ENCODE measurements at places on chromosomes 1 and 21.

DNA sequence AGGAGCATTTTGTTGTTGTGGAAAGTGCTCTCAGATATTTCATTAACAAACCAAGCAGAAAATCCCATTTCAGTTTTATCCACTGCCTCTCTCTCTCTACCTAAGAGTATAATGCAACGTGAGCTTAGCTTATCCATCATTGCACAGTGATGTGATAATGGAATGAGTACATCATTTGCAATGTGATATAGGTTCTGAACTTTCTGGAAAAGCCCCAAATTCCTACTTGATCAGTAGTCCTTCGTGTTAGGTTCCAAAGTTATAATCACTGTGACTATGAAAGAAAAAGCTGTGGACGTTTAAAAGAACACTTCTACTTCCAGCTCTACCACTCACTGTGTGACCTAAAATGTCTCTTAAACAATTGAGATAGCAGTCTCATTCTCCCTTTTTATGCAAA lies 76.4 kb upstream of the PRMT6 start:
- no peak for DNase-seq

DNA sequence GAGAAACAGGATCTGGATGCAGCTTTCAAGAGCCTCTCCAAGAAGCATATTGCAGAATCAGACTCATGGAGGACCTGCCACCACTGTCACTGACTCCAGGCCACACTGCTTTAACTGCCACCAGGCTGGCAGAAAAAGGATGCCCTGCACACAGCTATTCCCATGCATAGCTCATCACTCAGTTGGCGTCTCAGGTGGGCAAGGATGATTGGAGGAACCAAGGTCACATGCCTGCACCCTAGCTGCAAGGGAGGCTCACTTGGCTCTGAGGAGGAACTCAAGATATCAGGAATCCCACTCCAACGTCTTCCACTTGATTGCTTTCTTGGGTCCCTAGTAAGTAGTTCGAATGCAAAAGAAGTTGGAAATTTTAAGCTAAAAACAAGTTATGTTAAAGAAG lies 19.6 kb upstream of the SPOCD1 start:
- DNase-seq, result no peak

- no peak for DNase-seq
Measured at GRCh38 chr21:43619856-43620255, 39.4 kb downstream of the HSF2BP start.

DNA sequence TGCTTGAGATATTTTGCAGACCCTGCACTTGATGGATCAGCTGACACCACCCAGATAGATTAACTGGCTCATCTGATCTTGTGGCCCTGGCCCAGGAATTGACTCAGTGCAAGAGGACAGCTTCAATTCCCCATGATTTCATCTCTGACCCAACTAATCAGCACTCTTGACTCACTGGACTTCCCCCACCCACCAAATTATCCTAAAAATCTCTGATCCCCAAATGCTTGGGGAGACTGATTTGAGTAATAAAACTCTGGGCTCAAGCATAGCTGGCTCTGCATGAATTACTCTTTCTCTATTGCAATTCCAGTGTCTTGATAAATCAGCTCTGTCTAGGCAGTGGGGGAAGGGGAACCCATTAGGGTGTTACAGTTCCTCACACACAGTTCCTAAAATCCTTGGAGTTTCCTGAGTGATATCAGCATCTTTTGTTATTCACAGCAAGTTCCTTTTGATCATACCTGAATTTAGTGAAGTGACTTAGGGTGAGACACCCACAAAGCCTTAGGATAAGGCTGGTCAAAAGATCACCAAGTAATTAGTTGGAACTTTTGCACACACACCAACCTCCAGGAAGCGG lies 104.2 kb downstream of the COP1 start:
- DNase-seq, result peak; percentile 11

- DNase-seq, result no peak
Measured at GRCh38 chr1:2543543-2544092, 12.6 kb upstream of the TNFRSF14 start.

GRCh38 chr1:154191990-154192461 lies at the start of gene TPM3:
TPM3 (minus strand) TSS chr1:154192100; CDS start chr1:154192018, 82 bp downstream.
- no peak for DNase-seq

DNA sequence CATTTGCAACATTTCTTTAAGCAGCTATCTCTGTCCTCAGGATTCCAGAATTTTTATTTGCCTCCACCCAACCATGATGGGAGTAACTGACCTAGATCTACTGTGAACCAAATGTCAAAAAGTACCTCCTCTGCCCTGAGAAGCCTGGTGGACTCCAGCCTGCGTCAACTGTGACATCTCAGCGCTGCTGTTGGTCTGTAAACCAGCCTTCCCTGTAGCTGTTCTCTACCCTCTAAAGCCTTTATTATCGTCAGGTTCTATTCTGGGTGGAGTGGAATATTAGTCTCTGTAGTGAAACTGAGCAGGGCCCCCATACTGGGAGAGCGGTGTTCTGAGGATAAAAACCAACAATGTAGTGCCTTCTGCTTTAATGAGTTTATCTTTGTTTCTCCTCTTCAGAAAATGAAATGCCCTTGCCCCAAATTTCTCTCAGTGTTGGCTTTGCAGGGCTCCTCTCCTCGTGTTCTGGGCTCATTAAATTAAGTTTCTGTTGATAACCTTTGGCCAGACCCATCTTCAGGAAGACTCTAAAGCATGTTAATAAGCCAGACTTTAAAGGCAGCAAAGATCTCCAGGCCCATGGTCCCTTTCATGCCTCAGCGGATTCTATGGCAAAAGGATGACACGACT lies 223.1 kb upstream of the PLXNA2 start:
- DNase-seq, result no peak

- DNase-seq, result peak; percentile 55
Measured at GRCh38 chr1:16038620-16038912, 5.0 kb upstream of the CLCNKB start.

GRCh38 chr21:25625036-25625435 lies 14.0 kb upstream of the JAM2 start:
- no peak for DNase-seq

DNA sequence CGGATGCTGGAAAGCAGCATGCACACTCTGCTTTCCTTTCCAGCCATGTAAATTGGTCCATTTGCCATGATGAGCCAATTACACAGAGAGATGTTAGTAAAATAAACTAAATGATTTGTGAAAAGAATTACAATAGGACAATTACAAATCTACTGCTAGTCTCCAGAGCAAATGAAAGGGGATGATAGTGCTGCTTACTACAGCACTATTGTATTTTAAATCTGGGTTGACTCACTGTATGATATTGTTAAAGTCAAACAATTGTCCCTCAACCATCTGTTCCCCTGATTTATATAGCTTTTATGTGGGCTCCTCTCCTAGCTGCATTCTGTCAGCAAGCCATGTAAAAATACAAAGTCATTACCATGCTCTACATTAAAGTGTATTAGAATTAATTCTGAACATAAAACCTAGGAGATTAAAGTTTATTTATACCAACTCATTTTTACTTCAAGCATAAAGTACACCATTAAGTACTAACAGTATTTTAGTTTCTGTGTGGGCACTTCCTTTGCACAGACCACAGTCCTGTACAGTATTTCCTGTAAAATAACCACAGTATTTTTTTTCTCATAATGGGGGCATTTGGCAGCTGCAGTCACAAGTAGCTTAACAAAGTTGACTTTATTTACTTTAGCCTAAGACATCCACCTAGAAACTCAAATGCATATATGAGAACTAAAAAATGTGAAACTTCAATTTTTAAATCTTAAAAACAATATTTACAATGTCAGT lies 135.8 kb downstream of the VAV3 start:
- DNase-seq, result no peak

DNA sequence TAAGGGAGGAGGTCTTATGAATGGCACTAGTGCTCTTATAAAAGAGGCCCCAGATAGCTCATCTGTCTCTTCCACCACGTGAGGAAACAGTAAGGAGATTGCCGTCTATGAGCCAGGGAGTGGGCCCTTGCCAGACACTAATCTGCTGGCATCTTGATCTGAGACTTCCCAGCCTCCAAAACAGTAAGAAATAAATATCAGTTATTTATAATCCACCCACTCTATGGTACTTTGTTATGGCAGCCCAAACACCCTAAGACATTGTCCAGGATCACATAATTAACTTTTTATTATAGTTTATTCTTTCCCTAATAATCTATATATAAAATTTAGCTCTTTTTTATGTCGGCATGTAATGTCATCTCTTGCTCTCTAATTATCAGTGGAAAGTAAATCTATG lies 144.0 kb upstream of the IRF2BP2 start:
- DNase-seq, result no peak

DNA sequence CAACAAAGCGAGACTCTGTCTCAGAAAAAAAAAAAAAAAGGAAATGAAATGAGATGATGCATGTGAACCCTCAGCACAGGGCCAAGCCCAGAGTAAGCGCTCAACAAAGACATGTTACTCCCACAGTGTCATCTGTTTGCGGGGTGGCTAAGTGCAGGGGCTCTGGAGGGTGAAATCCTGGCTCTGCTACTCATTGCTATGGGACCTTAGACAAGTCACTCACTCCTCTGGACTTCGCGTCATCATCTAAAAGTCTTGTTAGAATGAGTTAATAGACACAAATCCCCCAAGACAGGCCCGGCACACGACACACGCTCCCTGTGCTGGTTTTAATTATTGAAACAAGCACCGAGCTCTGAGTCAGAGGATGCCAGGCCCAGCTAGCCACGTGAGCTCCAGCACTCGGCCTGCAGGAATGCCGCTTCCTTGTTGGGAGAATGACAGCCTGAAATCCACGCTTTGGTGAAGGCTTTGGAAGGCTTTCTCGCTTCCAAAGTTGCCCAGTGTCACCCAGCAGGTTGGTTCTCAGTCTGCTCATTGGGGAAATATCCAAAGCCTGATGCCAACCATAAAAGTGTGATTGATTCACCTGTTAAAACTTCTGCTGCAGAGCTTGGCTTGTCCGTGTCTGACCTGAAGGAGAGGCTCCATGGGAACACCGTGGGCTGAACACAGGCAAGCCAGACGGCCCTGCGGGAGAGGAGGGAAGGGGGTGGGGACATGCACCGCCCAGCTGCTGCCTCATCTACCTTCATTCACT lies 36.7 kb upstream of the TARDBP start:
- DNase-seq, result peak; percentile 88

DNA sequence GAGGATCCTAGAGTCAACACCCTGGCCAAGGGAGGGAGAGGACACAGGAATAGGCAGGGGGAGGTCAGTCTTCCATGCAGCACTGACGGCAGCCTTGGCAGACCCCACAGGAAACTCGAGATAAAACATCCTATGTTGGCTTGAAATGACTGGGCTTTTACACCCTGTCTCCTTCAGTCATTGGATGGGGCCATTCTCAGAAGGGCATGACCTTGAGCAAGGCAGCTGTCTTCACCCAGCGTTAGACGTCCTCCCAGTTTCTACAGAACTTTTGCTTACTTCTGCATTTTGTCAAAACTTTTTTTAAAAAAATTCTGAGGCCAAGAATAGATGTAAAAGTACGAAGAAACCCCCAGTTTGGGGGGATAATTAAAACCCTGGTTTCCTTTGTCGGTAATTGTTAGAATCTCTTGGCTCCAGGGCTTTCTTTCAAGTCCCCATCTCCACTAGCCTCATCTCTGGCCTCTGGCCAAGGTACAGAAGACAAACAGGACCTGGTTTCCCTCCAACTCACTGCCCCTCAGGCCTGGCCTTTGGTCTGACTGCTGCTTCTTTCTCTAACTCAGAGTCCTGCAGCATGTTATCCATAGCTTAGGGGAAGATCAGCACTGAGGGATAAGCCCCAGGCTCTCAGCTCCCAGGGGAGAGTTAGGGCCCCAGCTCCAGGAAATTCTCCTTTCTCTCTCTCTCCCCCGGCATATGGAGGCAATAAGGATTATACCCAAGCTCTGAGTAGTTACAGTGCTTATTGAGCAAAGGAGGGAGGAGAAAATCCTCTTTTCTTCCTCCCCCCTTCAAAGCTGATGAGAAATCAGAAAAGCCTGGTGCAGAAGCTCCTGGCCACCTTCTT lies 51.6 kb upstream of the KCND3 start:
- no peak for DNase-seq

GRCh38 chr1:119662034-119662437 lies 14.0 kb upstream of the ZNF697 start:
- no peak for DNase-seq

DNA sequence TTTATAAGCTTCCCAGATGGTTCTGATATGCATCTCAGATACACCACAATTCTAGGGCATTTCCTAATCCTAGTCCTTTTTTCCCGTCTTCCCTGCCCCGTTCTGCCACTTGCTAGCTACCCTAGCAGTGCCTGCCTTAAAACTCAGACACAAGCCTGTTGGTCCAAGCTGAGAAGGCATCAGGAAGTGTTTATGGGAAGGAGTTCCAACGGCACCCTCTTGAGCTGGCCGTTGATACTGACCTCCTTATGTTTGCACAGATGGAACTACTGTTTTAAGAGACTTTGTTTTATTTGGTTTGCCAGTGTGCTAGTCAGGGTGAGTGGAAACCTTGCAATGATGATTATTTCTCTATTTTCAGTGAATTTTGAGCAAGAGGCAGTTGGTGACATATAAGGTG lies 67.2 kb downstream of the UCK2 start:
- DNase-seq, result no peak

GRCh38 chr1:212860713-212861581 lies 2.9 kb downstream of the FLVCR1 start:
- no peak for DNase-seq

DNA sequence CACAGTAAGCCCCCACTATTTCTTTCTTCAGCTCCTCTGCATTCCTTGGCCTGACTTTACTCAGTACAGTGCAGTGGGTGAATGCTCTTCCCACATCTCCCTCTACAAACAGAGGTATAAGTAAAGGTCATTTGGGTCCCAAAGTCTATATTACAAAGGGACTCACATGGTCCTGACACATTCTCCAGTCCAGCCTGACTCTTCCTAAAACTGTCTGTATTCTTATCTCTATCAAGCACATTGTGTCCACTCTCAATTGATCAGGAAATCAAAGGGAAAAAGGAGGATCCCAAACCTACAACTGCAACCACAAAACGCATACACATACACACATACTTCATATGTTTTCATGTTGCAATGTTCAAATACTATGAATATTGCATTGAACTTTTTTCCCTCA lies 49.4 kb downstream of the FRRS1 start:
- no peak for DNase-seq

DNA sequence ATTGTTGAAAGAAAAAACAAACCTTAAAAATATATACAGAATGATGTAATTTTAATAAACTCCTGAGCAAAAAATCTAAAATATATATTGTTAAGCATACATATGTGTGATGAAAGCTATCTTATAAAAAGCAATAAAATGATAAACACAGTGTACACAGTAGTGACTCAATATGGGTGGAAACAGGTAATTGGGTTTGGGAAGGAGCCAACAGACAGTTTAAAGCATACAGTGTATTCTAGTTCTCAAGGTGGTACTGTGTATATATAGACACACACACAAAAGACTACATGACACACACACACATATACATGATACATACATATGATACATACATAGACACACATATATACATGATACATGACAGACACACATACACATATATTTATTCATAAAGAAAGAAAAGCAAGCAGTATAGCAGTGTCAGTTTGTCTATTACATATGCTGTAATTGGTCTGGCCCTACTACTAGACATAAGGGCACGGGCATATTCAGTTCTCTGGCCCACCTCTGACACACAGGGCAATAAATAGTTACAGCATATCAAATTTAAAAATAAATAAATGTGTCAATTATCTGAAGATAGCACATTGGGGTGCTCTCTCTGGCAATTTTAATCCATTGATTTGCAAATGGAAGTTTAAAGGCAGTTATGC lies 330.2 kb downstream of the S1PR1 start:
- DNase-seq, result no peak

Measured in kidney tubule cell (primary cell).